ENCODE measurements at places on chromosomes 6 and 20.
A peak's percentile ranks its signal among the peaks of the same experiment; 100 is the strongest.

DNA sequence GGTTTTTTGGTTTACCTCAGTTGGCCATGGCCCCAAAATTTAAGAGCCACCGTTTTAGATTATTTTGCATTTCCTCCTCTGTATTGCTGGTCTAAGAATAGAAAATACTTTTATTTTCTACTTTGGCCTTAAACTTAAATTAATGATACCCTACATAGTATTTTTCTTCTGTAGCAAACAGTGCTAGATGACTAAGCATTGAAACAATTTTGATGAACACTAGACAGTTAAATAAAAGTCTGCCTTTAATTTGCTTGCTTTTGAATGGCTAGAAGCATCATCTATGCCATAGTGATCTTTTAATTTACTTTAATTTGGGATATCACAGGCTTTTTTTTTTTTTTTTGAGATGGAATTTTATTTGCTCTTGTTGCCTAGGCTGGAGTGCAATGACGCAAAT, 106.4 kb downstream of the CD109 start:
- no peak for DNase-seq

GRCh38 chr20:64116541-64117431, 9.4 kb upstream of the NPBWR2 start:
- no peak for DNase-seq

DNA sequence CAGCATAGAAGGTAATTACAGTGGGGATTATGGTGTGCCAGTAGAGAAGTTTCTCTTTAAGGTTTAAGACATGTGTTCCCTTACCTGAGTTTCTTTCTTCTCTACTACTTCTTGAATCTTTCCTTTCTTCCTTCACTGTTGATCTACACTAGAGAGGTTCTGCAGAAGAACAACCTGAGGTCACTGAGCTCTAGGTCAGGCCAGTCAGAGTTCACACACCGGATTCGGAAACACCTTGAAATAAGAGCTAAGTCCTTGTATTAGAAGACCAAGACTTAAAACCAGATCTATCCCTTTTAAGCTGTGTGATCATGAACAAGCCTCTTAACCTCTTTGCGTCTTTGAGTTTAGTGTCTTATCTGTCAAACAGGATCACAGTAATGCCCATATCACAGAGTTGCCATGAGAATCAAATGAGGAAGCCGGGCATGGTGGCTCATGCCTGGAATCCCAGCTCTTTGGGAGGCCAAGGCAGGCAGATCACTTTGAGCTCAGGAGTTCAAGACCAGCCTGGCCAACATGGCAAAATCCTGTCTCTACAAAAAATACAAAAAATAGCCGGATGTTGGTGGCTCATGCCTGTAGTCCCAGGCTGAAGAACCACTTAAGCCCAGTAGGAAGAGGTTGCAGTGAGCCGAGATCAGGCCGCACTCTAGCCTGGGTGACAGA, 22.0 kb upstream of the TGM3 start:
- DNase-seq = no peak

DNA sequence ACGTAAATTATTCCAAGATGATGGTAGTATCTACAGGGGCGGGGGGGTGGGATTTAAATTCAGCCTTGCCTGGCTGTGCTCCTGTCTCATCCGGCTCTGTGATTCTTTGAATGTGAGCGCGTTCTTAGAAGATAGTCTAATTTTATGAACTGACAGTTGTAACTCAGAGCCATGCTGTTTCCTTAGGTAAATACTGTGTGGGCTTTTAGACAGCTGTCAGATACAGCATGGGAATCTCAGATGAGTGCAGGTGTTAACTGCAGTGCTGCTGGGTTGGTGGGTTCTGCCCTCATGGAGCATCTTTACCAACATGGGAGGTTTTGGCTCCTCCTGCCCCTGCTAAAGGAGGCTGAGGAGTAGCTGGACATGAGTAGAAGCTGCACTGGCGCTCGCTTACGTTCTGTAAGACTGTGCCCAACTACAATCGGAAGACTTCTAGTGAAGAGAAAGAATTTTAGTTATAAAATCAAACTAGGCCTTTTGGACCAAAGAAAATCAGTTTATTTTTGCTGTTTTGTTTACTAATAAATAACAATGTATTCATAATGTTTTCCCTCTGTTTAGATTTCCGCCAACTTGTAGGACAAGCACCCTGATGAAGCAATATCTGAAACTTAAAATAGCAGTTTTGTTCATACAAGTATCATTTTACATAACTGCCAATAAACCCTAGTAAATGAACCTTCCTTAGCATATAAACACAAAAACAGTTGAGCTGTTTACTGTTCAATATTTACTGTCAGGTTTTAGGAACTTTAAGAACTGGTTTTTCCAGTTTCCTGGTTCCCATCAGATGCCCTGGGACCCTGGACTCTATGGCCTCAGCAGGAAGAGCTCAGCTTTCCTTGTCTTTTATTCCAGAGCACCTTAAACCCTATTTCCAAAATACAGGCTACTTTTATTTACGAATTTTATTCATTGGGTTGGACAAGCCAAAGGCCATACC, 66.1 kb downstream of the FAM120B start:
- no peak for DNase-seq

- no peak for DNase-seq
Observed at GRCh38 chr20:44136579-44137265, 50.3 kb downstream of the JPH2 start.

DNA sequence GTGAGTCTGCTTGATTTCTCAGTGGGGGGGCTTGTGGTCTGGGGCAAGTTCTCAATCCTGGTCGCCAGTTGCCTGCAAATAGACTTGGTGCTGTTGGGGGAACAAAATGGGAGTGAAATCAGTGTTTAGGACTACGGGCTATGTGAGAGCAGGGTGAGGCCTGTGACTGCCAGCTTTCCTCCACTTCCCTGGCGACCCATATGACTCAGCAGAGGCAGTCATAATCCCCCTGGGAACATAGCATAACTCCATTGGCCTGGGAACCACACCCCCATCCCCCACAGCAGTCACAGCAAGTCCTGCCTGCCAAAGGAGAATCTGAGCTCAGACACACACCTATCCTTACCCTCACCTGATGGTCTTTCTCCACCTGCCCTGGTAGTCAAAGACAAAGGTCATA, 387.9 kb downstream of the LMBRD1 start:
- DNase-seq = no peak

DNA sequence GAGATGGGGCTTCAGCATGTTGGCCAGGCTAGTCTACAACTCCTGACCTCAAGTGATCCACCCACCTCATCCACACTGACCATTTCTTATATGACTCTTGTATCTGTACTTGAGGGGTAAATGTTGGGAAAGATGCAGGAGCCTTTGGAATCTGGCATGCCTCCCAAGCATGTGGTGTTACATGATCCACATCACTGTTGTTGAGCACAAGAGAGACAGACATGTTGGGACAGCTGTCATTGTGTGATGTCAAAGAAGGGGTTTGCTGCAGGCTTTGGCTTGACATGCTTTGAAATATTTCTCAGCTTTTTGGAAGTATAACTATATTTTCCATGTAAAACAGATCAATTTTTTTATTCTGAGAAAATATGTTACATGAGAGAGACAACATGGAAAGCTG, 139.9 kb downstream of the MOXD1 start:
- no peak for DNase-seq

DNA sequence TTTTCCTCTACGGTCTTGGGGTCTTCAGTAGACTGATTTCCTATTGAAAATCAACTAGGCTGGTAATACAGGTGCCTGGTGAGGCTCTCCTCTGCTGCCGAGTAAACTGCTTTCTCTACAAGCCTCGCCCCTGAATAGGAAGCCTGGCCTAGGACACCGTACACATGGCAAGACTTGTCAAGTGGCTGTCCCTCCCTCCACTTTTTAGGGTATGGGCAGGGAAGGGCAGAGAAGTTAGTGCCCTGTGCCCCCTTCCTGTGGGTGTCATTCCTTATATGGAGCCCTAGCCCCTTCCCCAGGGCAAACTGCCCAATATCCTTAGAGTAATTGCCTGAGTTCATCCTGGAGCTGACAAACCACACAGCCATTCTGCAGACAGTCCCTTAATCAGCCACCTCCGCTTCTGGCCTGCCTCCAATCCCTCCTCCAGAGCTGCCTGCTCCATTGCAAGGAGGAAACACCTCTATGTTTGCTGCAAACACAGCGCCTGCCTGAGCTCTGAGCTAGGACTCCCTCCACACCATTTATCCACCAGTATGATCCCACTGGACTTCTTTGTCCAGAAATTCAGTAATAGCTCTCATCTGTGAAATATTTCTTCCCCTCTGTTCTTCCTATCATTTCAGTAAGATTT, 93.1 kb downstream of the CHD6 start:
- DNase-seq = peak; percentile 21

GRCh38 chr6:167093922-167094432, 28.9 kb upstream of the CCR6 start:
- no peak for DNase-seq

DNA sequence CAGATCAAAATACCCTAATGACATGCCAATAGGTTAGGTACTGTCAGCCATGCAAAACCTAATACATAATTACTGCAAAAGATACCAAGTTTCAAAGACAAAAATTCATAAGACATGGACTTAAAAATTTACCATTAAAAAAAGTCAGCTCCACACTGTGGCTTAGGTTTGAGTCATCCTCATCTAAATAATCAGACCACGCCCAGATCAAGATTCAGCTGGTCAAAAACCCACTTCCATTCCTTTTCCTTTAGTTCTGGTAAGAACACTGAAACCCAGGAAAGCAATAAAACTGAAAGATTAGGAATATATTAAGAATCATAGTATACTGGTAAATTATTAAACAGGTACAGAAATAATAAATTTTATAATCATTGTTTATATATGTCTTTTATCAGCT, 81.0 kb upstream of the ASF1A start:
- DNase-seq = no peak

DNA sequence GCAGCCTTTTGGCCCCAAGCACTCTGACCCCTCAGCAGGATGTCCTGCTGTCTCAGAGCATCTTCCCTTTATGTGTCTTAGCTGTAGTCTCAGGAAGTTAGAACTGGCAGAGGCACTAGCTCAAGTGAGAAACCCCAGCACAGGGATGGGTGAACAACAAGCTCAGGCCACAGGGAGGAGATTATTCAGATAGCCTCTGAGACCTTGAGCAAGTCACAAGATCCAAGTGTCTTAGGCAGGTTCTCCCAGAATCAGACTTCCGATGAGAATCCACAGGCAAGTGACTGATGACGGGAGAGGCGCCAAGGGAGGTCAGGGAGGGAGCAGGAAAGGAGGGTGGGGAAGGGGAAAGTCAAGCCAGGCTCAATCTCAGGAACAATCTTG, 13.0 kb upstream of the SYNDIG1 start:
- DNase-seq = no peak

DNA sequence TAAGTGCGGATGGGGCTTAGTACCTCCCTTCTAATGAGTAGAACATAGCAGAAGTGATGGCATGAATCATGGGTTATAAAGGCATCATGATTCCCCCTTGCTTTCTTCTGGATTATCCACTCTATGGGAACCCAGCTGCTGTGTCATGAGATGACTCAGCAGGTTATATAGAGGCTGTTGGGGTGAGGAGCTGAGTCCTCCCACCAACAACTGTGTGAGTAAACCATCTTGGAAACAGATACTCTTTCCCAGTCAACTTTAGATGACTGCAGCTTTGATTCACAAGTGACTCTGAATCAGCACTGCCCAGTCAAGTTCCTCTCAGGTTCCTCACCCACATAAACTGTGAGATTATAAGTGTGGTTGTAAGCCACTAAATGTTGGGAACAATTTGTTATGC, 46.3 kb downstream of the FAM83B start:
- no peak for DNase-seq

- DNase-seq = no peak
Observed at GRCh38 chr6:7262746-7263518, 50.1 kb downstream of the SSR1 start.

GRCh38 chr20:46073443-46073842, 16.3 kb downstream of the NCOA5 start:
- DNase-seq = no peak

- DNase-seq = peak; percentile 25
Observed at GRCh38 chr20:21235484-21236445, 67.4 kb upstream of the XRN2 start.

DNA sequence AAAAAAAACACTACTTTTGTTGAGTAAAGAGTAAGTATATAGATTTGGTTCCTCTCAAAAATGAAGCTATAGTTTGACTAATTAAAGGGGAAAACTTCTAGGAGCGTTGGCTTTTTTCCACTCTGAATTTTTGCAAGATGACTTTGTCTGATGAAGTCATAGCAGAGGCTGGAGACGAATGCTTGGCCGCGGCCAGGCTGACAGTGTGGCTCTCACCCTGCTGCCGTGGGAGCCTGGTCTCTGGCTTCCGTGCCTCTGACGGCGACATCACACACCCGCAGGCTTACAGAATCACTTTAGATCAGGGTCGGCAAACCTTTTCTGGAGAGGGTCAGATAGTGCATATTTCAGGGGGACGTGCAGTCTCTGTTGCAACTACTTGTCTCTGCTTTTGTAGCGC, 145.0 kb downstream of the PHACTR3 start:
- DNase-seq = no peak

DNA sequence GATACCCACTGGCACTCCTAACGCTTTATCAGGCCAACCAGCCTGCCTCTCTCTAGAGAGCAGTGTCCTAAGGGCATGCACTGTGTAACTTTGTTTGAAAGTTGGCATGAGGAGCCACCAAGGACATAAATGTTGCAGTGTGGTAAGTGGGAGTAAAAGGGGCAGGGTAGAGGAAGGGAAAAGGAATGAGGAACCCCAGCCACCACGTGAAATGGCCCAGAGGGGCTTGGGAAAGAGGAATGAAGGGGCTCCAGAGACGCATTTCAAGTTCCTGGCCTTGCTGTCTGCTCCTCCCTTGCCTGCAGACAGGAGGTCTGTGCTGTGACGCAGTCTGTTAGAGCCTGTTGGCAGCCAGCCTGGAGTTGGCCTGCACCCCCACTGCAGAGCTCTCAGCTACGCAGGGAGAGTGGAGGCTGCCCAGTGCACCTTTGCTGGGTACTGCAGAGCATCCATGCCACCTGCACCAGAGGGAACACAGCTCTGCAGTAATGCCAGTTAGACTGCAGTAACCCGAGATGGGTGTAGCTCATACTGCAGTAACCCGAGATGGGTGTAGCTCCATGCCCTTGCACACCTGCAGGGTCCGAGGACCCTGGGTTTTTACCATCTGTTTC, 86.8 kb upstream of the SNAP25 start:
- DNase-seq = peak; percentile 49

GRCh38 chr6:34383656-34384320, 8.7 kb downstream of the NUDT3 start:
- no peak for DNase-seq

DNA sequence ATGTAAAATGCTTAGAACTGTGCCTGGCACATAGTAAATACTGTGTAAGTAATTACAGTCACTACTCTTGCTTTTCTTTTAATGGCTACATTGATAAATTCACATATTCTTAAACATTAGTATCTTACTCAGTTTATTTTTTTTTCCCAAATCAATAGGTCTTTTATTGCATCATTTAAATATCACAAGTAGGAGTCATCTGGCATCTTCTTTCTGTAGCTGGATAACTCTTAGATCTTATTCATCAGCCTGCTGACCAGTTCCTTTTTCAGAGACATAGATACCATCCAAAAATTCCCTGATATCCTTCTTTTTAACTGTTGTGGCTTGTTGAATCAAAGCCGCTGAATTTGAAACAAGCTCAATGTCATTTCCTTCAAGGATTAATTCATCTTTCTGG, 20.0 kb upstream of the PHF3 start:
- DNase-seq = no peak
